ENCODE measurements at places on chromosomes 6 and 20.

DNA sequence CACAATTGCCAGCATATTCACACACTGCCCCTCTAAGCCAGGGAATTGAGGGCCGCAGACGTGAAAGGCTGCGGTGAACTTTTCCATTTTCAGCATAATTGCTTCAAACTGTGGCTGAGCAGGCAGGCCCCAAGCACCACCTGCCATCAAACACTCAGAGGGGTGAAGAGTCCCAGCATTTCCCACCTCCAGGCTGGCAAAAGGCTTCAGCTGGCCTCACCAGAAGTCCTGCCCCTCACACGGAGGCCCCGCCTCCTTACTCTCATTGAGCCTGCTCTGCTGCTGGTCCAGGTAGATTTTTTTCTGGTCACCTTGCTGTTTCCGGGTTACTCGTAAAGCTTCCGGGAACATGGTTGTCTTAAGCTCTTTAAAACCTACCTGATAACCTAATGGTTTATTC is 52.0 kb upstream of the PRELID3B start:
- DNase-seq: no peak

- peak; percentile 60 for DNase-seq
Observed at GRCh38 chr6:10266061-10266460, 148.8 kb downstream of the TFAP2A start.

DNA sequence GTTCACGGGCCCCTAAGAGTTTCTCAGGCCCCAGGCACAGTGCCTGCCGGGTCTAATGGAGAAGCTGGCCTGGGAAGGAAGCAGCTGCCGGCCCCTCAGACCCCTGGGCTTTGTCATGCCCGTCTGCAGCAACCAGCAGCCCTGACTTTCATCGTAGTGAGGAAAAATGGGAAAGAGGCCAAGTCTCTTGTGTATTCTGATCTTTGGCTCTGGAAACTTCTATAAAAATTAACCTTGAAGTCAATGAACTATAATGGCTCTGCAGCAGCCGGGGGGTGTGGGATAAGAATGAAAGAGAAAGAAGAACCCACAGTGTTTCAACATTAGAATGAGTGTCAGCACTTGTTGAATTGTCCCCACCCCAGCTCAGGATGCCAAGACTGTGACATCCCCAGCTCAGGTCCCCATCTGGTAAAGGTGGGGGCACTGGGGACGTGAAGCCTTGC is 12.9 kb downstream of the TGM2 start:
- DNase-seq: peak; percentile 96

DNA sequence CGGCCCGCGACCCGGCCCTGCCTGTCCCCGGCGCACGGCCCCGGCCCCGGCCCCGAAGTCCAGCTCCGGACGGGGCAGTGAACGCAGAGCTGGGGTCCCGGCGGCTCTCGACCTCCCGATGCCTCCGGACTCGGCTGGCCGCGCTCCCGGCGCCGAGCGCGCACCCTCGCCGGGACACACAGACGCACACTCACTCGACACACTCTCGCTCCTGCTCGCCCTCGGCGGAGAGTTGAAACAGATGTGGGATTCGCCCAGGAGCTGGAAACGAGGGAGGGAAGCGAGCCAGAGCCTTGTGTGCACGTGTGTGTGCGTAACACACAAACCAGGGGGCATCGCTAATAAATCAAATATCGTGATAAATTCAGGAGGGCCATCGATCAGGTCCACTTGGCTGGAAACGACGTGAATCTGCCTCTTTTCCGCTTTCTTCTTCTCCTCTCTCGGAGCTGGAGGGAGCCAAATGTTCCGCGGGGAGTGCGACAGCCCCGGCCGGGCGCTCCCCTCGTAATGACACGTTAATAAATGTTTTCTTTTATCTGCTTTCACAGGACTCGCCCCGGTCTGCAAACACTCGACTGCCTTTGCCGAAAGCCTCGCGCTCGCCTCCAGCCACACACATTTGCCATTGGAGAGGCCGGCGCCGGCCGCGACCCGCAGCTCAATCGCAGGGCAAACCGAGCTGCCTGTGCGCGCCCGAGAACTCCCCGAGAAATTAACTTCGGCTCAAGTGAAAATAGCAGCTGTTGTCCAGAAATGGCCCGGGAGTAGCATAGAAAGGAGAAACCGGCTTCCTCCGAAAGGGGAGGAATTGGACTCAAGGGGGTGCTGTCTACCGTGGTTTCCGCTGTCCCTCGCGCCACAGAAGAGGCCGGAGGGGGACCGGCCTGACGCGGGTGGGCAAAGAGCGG is 828 bp upstream of the SULF2 start:
- peak; percentile 91 for DNase-seq

DNA sequence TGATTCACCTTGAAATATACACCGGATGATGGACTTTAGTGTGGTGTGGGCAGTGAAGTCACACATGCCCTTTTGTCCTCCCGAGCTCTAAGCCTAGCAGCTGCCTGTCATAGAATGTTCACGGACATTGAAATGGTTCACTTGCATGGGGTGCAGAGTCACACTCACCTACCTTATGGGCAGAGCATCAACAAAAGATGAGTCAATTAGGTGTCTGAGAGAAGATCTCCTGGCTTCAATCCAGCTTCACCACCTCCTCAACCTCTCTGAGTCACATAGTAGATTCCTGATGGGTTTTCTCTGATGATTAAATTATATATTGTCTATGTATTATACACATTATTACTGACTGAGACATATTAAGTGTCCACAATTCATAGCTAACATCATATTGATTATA is 48.1 kb upstream of the HLA-E start:
- DNase-seq: peak; percentile 58

DNA sequence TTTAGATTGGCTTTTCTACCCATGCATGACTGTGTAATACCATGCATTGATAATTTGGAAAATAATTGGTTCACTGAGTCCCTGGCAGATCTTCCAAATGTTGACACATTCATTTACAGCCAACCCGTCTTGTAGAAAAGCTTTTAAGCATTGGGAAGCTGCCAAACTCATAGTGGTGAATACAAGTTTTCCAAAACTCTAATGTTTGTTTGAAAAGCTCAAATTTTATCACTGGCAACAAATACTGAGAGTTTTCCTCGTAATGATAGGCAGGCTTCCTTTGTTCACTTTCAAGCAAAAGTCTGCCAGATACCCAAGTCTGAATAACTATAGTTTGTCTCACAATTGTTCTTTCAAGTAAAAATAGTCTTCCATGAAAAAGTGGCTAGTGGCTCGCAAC is 143.0 kb downstream of the FIG4 start:
- DNase-seq: no peak

DNA sequence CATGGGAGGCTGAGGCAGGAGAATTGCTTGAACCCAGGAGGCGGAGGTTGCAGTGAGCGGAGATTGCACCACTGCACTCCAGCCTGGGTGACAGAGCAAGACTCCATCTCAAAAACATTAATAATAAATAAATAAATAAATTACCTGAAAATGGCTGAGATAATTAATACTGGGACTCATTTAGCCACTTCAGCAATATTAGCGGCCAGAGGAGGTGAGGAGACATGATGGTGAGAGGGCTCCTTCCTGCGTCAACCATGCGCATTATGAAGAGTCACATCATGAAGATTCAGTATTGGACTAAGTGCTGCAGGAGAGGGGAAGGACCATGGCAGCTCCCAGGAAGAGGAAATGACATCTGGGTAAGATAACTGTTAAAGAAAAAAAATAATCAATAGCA is 2.9 kb upstream of the PYGB start:
- no peak for DNase-seq

DNA sequence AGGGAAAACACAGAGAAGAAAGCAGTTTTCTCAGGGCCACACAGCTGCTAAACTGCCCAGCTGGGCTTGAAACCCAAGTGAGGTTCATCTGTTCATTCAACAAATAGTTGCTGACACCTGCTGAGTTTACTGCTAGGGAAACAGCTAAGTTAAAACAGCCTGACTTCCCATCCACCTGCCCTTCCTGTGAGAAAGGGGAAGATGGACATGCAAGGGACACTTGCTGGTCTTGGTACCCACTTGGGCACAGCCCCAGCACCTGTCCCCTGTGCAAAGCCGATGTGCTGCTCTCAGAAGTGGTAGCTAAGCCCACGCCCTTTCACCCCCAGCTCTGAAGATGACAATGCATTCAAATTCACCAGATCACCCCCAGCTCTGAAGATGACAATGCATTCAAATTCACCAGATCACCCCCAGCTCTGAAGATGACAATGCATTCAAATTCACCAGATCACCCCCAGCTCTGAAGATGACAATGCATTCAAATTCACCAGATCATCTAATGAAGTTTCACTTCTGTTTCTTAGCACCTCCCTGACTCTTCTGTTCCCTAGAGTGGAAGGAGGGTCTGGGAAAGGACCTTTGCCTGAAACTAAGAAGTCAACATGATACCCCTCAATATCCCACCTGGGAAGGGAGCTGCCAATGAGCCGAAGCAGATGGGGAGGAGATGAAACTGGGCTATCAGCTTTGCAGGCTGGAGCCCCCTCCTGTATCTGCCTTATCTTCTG is 46.0 kb upstream of the TOP1 start:
- DNase-seq: no peak

DNA sequence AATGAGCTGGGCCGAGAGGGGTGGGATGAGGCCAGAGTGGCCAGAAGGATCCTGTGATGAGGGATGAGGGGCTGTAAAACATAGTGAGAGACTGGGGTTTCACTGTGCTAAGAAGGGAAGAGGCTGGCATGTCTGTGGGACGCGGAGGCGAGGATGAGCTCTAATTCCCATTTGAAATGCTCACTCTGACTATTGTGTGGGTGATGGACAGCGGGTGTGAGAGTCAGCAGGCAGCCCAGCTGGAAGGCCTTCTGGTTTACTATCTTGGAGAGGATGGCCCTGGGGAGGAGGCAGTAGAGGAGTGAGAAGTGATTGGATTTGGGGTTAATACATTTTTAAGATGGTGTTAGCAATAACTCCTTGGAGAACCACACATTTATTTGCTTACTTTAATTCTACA is 9.5 kb upstream of the MICA start:
- no peak for DNase-seq

GRCh38 chr6:36347621-36348020 is 10.9 kb upstream of the BNIP5 start:
- no peak for DNase-seq

DNA sequence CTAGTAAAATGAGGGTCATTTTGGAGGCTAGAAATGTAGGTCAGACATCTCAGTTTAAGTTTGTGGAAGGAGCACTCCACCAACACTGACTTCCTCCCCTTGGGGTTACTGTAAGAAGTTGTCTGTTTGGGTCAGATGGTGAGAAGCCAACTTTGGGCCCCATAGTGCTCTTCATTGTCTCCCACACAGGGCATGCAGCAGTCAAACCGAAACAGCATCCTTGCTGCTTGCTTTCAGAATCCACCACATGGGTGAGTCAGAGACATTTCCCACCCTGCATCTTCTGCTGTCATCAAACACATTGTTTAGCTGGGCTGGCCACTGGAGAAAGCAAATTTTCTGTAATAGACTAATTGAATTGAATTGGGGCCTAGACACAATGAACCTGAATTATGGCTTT is 16.8 kb downstream of the IL17F start:
- peak; percentile 10 for DNase-seq

- no peak for DNase-seq
Observed at GRCh38 chr20:41900201-41900691, 282.1 kb upstream of the CHD6 start.

GRCh38 chr6:6790891-6791290 is 202.4 kb downstream of the LY86 start:
- peak; percentile 95 for DNase-seq

GRCh38 chr6:82364087-82365015 is 734 bp downstream of the TPBG start:
- DNase-seq: peak; percentile 68

DNA sequence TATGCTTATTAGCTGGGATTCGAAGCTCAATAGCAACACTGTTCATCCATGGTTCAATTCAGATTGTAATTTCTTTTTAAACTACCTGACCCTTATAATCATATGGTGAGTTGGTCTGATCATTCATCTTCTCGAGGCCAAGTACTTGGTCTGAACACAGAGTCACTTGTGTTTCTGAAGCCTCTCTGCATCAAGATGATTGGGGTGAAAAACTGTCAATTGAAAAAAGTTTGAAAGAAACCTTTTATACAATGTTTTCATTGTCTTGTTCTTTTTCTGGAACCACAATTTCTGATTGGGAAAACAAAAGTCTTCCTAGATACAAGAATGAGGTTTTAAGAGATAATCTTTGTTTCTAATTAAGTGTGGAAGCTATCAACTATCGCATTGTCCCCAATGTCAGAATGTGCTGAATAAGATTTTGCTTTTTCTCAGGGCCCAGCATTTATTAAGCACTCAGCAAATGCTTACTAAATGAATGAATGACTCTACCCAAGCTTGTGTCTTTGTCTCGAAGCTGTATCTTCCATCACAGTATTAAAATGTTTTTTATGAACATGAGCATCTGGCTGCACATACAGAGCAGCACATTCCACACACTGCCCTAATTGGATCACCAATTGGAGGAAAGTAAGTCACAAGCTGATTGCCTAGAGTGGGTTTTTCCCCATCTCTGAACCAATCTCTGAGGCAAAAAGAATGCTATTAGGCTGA is 45.0 kb upstream of the MOXD1 start:
- peak; percentile 15 for DNase-seq

DNA sequence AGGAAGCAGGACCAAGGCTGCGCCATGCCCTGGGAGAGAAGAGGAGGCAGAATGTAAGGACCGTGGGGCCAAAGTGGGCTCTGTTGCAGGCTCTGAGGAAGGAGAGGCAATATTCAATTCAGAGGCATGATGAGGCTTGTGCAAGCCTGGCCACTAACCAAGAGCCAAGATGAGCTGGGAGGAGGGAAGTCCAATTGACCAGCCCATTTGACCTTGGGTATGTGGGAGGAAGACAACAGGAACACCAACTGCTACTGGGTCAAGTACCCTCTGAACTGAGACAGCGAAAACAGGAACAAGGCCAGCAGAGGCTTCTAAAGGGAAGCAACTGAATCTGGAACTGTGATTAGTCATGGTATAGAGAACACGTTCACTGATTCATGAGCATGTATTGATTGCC is 779.6 kb downstream of the MAFB start:
- DNase-seq: no peak

- peak; percentile 52 for DNase-seq
Observed at GRCh38 chr6:71457929-71458328, 169.3 kb downstream of the OGFRL1 start.

GRCh38 chr6:44782892-44783291 is 395.4 kb downstream of the CDC5L start:
- no peak for DNase-seq

GRCh38 chr6:130520221-130520620 is 154.4 kb downstream of the TMEM200A start:
- DNase-seq: peak; percentile 79

- no peak for DNase-seq
Observed at GRCh38 chr6:124983383-124984083, 21.3 kb downstream of the RNF217 start.

GRCh38 chr6:154481521-154482013 is 28.9 kb downstream of the CNKSR3 start:
- DNase-seq: no peak

- peak; percentile 91 for DNase-seq
Observed at GRCh38 chr6:139376604-139377218, 2.3 kb upstream of the CITED2 start.

- DNase-seq: peak; percentile 74
Observed at GRCh38 chr20:25987073-25987927, 290.6 kb upstream of the ZNF337 start.
